ENCODE measurements at places on chromosomes 3 and 15.

- DNase-seq = no peak
Observed at GRCh38 chr3:13545952-13546454, 2.9 kb upstream of the FBLN2 start.

DNA sequence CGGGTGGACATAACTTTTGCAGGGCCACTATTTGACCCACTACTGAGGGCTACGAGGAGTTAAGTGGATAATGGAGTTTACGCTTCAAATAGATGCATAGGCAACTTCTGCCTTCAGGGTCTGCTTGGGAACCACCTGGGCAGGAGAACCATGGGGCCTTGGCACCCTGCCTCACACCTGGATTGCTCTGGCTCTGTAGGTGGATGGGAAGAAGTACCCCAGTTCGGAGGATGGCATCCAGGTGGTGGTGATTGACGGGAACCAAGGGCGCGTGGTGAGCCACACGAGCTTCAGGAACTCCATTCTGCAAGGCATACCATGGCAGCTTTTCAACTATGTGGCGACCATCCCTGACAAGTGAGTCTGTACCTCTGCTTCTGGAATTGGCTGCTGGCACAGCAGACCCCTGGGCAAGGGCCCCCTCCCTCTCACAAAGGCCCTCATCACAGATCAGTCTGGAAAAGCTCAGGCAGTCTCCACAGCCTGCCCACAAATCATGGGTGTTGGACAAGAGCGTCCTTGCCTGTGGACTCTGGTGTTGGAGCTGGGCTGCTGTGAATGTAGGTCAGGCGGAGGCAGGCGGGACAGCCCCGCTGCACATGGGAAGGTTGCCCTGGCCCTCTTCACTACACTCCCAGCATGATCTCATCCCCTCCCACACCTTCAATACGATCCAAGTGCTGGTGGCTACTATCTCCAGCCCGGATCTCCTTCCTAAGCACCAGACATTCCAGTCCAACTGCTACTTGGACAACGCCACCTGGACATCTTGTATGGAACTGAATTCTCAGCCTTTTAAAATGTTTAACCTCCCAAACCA, 46.7 kb downstream of the MESD start:
- no peak for DNase-seq

DNA sequence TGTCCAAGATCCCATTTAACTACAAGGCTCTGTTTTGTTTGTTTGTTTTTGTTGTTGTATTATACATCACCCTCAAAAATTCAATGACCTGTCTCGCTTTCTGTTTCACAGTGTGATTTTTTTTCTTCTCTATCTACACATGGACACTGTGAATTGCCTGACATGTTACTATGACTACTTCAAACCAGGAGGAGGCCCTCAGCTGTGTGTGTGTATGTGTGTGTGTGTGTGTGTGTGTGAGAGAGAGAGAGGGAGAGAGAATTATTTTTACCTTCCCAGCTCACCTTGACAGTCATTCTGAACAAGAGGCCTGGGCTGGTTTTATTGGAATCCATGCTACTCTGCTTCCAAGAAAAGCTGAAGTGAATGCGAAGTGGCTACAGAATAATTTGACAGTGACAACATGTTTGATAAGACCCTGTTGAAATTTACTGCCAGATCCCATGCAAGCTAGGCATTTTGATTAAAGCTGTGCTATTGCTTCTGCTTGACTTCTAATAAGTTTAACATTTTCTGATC, 841.4 kb downstream of the NSUN3 start:
- no peak for DNase-seq

GRCh38 chr15:101609742-101610610, 42.2 kb downstream of the TM2D3 start:
- no peak for DNase-seq

- no peak for DNase-seq
Observed at GRCh38 chr3:10189557-10190354, 25.0 kb downstream of the IRAK2 start.

DNA sequence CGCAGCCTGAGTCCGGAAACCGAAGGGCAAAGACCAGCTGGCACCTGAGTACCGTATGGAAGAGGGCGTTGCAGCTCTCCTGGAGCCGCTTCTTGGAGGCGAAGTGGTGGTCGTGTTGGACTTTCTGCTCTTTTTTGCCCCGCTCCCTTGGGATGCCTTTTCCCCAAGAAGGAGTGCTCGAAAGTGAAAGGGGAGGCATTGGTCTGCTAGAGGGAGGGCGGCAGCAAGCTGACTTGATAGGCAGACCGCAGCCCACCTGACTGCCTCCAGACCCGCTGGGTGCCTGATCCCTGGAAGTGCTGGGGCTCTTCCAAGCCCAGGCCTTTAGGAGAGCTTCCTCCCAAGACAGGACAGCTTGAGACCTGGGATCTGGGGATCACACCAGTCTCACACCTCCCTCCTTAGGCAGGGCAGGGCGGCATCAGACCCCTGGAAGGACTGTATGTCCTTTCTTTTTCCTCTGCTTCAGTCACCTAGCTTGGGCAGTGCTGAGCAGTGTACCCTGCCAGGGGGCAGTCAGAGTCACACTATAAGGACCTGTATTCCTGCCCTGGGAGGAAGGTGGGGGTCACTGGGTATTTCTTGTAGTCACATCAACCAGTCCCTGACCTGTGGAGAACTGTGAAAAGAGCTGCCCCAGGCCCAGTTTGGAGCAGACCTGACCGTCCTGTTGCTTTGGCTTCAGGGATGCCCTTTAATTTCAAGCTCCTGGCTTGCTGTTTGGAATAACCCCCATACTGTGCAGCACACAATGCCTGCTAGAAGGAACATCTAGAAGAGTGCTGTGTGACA, 2.1 kb downstream of the ACVR2B start:
- no peak for DNase-seq

DNA sequence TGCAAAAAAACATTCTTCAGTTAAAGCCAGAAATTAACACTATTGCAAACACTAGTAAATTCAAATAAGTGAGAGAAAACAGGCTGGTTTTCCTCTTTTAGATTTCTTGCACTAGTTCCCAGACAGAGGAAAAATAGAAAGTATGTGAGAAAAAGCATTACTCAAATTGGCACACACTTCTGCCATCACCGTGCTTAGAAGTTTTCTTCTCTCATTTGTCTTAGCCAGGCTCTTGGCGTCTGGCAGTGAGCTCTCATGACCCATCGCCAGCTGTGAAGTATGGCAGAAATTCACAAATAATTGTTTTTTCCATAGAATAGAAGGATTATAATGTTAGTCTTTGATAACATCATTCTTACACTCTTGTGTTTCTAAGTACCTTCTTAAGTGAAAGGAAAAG, 515.9 kb downstream of the GBE1 start:
- no peak for DNase-seq

DNA sequence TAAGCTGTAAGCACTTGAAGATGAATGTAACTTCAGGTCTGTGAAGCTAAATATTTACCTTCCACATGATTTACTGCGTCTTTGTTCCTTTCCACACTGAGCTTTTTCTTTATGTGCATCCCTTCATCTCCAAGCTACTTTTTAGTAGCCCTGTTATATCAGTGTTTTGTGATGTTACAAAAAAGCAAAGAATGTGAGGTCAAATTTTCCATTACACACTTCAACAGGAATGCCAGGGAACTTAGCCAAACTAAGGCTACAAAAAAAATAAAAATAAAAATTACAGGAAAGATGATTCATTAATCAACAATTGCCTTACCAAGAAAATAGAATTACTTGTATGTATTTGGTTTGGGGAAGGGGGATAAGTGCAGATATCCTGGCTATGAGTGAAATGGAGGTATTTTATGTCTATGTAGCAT, 73.0 kb downstream of the FILIP1L start:
- no peak for DNase-seq

DNA sequence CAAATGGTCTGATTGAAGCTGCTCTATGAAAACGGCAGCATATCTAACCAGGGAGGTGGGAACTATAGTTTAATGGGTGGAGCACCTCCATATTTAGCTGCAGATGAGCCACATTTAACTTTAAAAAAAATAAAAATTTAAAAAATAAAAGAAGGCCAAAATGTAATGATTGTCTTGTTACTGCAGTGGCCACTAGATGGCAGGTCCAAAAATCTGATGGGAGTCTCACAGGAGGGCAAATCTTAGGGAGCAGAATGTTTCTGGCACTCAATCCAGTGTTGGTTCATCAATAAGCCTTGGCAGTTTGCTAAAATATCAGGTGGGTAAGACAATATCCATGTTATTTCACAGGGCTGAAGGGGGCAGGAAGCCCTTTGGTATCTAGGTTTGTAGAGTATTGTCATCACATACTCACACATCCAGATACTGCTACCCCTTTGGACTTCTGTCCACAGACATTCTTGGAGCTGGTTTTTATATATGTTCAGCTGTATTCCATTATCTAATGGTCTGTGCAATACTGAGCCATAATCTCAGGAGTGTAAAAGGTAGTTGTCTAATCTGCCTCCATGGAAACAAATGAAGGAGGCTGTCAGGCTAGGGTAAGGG, 233.3 kb downstream of the TIGIT start:
- no peak for DNase-seq

- no peak for DNase-seq
Observed at GRCh38 chr15:51803965-51804364, 25.5 kb upstream of the TMOD3 start.

GRCh38 chr15:77179541-77179998, 108.7 kb upstream of the TSPAN3 start:
- no peak for DNase-seq

DNA sequence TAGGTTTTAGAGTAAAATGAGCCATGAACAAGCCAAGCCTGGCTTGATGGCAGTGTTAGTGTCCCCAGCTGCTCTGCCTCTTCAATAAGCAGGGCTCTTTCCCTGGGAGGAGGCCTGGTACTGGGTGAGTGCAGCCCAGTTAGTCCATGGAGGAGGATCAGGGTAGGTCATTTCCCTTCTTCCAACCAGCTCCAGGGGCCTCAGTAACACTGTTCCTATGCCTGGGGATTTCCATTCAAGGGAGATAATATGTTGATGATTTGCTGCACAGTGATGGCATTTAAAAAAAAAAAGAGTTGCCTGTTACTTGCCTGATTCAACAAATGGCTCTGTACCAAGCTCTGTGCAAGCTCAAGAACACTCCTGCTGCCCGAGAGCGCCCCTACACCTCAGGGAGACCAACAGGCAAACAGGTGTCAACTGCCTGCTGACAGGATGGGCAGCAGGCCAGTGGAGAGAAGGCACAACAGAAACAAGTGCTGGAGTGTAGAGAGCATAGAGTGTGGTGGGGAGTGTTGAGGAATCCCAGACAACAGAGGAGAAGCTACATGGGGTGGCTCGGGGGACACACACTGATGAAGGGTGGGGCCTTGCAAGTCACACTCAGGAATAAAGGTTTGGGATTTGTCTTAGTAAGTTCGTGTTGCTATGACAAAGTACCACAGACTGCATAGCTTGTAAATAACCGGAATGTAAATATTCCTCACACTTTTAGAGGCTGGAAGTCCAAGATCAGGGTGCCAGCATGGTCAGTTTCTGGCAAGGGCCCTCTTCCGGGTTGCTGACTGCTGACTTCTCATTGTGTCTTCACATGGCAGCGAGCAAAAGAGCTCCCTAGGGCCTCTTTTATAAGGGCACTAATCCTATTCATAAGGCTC, 78.6 kb upstream of the PXYLP1 start:
- DNase-seq = no peak

- no peak for DNase-seq
Observed at GRCh38 chr3:94612631-94613030, 549.8 kb downstream of the NSUN3 start.

- DNase-seq = no peak
Observed at GRCh38 chr3:66181764-66182163, 39.0 kb upstream of the SLC25A26 start.

GRCh38 chr3:37173806-37174205, 576 bp downstream of the LRRFIP2 start:
- no peak for DNase-seq

- no peak for DNase-seq
Observed at GRCh38 chr15:35399901-35400300, 146.1 kb downstream of the DPH6 start.
